KBM-7 (cell line): ENCODE measurements at places on chromosomes 5 and 9.
A peak's percentile ranks its signal among the peaks of the same experiment; 100 is the strongest.

GRCh38 chr5:171272996-171273970 is 35.8 kb upstream of the TLX3 start:
- peak; percentile 6 for DNase-seq

- DNase-seq: no peak
These were observed 118.6 kb downstream of the GABBR2 start for GRCh38 chr9:98590101-98590500.

DNA sequence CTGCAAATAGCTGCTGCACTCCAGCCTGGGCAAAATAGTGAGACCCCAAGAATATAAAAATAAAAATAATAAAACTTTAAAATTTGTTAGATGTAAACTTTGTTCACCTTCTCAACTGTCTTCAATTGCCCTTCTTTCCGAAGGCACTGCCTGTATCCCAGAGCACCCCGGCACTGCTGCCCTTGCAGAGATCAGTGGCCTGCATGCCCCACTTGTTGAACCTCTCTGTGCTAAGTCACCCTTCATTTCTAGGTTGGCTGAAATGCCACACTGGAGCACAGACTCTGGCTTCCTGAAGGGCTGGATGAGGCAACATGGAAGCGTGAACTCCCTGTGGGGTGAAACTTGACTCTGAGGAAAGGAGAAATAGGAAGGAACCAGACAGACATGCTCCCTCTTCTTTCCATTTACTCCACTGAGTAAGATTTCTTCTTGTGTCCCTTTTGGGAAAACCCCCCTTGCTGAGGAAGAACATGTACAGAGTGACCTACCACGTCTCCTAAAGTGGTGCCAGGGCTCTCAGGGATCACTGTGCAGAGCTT is 8.4 kb upstream of the JMY start:
- no peak for DNase-seq

DNA sequence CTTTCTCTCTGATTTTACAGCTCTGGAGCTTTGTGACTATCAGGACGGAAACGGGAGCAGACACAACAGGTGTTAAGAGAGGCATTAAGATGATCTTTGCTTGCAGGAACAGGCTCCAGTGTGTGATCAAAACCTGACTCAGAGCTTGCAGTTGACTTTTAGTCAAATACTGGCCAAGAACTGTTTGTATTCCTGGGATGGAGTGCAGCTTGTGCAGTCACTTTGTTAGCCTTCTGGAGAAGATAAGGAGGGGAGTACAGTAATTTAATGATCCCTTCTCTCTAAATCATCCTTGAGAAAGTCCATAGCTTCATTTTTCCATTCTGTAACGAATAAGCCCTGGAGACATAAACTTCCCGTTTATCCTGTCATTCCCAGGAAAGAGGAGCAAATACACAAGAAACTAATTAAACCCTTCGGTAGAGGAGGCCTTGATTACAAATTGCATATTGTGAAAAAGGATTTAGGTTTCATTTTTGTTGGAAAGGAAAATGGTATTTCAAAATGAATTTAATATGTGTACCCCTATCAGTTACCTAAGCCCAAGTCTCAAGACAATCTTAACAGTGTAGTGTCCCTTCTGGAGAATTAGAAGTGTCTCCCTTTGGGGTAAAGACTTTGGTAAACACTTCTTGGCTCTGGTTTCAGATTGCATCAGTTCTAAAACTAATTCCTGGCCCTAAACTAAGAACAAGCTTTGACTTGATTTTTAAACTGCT is 3.1 kb upstream of the STOM start:
- DNase-seq: no peak

- DNase-seq: no peak
These were observed 38.5 kb downstream of the CYSTM1 start for GRCh38 chr5:140213370-140213983.

DNA sequence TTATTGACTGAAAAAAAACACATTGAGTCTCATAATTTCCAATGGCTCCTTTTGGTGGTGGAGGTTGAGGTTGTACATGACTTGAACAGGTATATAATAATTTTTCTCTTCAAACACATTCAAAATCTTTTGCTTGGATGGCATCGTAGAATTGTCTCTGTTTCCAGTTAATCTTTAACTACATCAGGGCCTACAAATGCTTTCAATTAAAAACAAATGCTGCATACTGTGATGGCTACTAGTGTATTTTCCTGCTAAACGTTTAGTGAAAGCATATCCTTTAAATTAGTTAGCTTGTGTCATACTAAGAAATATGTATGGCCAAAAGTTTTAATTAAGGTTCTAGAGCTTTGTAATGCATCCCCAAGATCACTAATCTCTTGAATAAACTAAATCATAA is 313.8 kb downstream of the SLF1 start:
- DNase-seq: no peak

DNA sequence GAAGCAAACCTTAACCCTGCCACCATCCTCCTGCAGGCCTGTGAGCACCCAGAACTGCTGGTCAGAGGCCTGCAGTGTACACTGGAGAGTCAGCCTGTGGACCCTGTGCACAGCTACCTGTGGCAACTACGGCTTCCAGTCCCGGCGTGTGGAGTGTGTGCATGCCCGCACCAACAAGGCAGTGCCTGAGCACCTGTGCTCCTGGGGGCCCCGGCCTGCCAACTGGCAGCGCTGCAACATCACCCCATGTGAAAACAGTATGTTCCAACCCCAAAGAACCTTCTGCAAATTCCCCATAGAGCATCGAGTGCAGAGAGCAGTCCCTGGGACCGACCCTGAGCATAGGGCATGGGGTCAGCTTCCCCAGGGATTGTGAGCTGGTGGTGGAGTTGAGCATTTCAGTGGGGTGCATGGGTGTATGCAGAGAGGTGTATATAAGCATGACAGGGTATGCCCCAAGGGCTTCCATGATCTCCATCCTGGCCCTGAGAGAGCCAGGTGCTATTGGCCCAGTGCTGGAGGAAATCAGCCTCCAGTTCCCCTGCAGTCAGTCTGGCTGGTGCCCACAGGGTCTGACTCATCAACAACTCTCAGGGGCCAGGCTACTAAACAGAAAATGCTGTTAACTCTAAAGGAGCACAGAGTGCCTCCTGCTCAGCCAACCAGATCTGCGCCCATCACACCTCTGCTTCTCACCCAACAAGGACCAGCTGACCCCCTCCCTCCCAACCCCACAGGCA is 126.2 kb downstream of the SAXO1 start:
- DNase-seq: no peak

GRCh38 chr5:41842777-41843176 is 27.4 kb downstream of the OXCT1 start:
- DNase-seq: no peak

- no peak for DNase-seq
These were observed 13.8 kb downstream of the NCS1 start for GRCh38 chr9:130186051-130186450.

DNA sequence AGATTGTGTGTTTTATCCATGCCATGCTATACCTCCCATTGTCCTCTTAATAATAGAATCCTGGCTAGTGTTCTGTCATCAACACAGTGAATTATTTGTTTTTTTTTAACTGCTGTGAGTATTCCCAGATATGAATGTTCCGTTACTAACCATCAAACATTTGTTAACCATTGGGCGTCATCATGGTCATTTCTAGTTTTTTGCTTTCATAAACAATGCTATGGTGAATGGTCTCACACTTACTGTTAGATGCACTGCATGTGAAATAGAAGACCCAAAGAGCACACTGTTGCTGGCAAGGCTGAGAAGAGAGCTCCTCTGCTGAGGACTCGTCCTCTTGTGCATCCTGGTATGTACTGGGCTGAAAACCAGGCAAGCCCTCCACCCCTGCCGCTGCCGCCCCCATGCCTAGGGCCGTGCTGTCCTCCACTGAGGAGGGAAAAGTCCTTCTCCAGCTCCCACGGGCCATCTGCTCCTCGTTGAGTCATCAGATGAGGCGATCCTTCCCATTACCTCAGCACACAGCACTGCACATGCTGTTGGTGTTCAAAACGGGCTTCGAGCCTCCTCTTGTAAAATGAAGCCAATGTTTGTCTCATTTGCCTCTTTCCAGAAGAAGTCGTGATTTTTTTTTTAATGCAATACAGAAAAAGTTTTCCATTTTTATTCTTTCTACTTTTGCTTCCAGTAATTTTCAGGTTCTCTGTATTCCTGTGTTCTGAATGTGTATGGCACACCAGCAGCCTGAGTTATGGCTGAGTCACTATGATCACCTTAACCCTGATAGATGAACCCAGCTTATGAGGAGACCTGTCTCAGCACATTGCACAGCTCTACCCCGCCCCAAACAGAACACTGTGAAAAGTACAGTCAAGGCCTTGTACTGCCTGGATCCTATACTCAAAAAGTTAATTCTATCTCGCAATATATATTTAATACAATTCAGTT is 219.0 kb downstream of the AOPEP start:
- no peak for DNase-seq

- peak; percentile 87 for DNase-seq
These were observed 18.7 kb downstream of the PCDHGC5 start for GRCh38 chr5:141507387-141508091.
